ENCODE measurements at places on chromosomes 12 and 14.

- DNase-seq, result no peak
Observed at GRCh38 chr12:84814664-84815245, 97.8 kb downstream of the SLC6A15 start.

- no peak for DNase-seq
Observed at GRCh38 chr12:22624548-22624869, 462 bp upstream of the ETNK1 start.

DNA sequence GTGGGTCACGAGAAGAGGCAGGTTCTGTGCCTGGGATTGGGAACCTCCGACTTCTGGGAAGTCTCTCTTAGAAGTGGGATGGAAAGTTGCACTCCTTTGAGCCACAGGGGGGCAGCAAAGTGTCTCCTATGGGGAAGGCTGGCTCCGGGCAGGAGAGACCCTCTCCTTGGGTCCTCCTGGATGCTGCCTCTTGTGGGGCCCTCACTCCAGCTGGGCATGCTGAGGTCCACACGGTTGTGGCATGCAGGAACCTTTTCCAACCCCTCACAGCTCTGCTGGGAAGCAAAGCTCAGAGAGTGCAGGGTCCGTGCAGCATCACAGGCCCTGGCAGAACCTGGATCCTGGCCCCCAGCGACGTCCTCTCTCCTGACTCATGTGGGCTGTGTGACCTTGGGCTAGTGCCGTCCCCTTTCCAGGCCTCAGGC lies 17.4 kb downstream of the SDSL start:
- no peak for DNase-seq

DNA sequence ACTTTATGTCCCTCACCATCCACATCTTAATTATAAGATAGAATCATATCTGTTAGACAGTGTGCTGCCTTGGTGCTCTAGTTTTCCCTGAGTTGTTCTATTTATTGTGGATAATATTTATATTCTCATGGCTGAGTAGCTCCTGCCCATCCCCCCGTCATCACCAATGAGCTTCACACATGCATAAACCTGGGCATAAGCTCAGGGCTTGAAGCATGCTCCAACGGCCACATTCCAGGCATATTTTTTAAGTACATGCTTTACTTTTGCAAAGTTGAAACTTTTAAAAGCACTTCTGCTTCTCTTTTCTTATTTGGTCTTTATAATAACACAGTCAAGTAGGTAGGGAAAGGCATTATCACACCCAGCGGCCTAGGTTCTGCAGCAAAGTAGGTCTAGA lies 3.4 kb upstream of the FBXO34 start:
- no peak for DNase-seq

DNA sequence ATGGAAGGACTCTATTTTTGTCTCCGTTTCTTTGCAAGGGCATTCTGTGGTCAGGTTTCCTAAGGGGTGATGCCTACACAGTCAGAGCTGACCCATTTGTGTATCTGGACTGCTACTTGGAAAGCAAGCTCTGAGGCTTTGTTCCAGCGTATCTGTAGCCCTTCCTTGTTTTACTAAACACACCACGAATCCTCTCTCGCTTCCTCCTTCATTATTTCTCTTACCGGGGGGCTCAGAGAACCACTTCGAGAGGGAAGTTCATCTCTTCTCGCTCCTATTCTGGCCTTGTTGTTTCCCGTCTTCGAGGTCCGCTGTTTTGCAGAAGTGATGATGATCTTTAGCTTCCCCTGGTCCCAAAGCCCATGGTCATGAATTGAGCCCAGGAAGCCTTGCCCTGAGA lies 164.7 kb downstream of the SSPN start:
- no peak for DNase-seq

DNA sequence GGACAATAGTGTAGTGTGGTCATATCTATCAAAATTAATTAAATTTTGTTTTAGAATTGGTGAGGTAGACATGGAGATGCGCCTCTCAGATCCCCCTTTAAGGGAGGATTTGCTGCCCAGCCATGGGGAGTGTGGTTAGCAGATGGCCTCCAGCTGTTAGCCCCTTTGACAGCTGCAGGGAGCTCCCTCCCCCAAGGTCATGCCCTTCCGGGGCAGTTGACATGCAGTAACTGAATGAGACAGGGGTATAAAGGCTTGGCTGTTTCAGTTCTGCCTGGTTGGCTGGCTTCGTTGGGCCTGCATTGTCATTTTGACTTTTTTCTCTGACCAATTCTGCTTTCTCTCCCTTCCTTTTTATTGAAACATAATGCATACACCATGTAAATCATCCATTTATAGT lies 291.5 kb upstream of the SRRM4 start:
- DNase-seq, result no peak

- no peak for DNase-seq
Observed at GRCh38 chr12:111068290-111068689, 147.9 kb upstream of the MYL2 start.

Measured in stimulated activated CD8-positive, alpha-beta memory T cell treated with anti-CD3 and anti-CD28 coated beads, Interleukin-7, amount 100 ng/mL, for 1 hour (primary cell).